GM20000 (cell line): ENCODE measurements at places on chromosomes 16 and 17.

- DNase-seq = no peak
Observed at GRCh38 chr17:15966879-15967248, 21.9 kb downstream of the ADORA2B start.

- DNase-seq = no peak
Observed at GRCh38 chr16:80100186-80100585, 440.6 kb upstream of the DYNLRB2 start.

DNA sequence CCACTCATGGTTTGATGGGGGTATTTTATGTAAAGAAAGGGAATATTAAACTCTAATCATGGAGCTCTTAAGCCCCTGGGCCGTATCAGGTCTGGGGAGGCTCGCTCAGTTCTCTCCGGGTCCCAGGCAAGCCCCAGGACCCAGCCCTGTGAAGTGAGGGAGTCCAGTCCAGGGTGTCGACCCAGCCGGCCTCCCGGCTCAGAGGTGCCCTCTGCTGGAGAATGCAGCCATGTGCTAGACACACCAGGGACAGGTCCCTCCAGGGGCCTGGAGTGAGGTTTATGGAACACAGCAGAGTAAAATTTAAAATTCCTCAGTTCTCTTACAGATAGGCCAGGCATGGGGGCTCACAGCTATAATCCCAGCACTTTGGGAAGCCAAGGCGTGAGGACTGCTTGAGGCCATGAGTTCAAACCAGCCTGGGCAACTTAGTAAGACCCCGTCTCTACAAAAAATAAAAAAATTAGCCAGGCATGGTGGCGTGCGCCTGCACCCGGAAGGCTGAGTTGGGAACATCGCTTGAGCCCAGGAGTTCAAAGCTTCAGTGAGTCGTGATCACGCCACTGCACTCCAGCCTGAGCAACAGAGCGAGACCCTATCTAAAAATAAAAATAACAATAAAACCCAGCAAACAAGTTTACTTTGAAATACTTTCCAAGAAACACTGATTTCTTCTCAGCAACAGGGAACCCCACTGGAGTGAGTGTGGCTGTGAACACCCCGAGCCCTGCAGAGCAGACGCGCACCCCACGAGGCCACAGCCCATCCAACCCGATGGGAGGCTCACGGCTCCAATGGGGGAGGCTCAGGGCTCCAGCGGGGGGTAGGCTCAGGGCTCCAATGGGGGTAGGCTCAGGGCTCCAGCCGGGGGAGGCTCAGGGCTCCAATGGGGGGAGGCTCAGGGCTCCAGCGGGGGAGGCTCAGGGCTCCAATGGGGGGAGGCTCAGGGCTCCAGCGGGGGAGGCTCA lies 72.2 kb downstream of the ZNF778 start:
- peak; percentile 95 for DNase-seq

- no peak for DNase-seq
Observed at GRCh38 chr16:19137201-19138128, 23.7 kb downstream of the ITPRIPL2 start.

DNA sequence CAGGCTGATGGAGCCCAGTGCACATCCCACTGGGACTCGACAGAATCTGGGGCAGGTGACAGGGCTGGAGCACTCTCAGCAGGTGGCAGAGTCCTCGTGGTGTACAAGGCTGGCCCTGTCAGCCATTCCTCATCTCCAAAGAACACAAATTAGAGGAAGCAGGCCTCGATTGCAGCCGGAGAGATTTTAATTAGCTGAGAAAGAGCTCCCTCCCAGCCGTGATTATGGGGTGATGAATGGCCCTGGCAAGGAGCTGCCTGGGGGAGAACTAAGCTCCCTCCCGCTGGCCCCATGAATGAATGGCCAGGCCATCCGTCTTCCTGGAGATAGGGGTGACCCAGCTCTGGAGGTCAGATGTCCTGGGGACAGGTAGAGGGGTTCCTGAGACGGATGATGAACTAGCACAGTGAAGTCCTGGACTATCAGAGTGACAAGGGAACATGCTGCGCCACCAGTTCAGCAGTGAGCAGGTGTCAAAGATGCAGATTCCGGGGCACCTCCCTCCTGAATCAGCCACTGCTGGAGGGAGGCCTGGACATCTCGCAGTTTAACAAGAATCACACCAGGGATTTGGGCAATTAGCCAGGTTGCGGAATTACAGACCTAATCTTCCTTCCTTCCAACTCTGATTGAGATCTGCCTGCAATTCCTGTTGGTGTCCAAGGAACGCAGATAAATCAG lies 35.5 kb downstream of the PIMREG start:
- no peak for DNase-seq

- DNase-seq = peak; percentile 81
Observed at GRCh38 chr16:29678691-29679267, at the start of gene QPRT. Gene QPRT, plus strand, starts transcription at chr16:29679180. Its CDS starts 18 bp downstream, at chr16:29679198.

- no peak for DNase-seq
Observed at GRCh38 chr17:74917430-74917829, 5.6 kb downstream of the USH1G start.

DNA sequence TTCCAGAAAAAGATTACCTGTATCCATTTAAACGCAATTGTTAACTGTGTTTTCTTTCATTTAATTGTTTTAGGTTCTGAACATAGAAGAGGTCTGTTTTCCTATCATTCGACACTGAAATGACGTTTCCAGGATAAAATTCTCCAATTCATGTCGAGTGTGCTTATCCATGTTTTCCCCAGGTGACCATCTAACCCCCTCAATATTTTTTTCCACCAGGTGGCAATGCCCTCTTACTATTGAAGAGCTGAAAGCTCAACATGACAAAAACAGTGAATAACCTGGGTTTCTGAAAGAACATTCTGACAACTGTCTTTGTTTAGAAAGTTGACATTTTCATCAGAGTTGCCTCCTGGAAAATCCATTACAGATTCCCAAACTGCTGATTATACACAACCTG lies 948.7 kb downstream of the KCNJ2 start:
- no peak for DNase-seq

- no peak for DNase-seq
Observed at GRCh38 chr16:1145383-1146100, 7.4 kb upstream of the CACNA1H start.

- DNase-seq = no peak
Observed at GRCh38 chr17:59766491-59766890, 59.0 kb downstream of the VMP1 start.

DNA sequence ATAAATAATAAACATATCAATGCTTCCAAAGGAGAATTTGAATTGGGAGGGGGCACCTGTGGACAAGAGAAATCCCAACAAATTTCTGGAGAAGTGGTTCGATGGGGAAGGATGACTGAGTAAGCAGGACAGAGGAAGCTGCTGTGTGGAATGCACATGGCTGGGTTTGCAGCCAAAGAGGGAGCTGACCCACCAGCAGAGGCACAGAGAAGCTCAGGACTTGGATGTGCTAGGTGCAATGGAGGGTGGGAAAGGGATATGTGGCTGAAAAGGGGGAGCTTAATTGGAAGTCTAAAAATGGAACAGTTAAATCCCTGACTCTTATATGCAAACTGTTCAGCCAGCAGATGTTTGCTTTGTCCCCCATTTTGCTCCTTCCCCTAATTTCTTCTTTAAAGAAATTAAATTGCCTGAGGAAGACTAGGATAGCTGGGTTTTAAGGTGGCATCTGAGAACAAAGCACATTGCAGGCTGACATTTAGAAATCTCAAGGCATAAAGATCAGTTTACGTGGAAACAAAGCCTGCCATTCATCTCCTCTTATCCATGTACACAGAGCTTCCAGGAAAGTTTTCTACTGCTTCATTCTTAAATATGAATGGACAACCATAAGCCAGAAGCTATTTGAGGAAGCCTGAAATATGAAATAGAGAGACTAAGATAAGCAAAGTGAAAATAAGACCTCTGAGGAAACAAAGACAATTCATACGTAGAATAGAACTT lies 23.0 kb upstream of the TNS4 start:
- DNase-seq = no peak

- DNase-seq = no peak
Observed at GRCh38 chr17:65065906-65066305, 9.4 kb upstream of the GNA13 start.
